ENCODE measurements at places on chromosomes 4 and X. TPM values are rescaled to one million over a fixed set of nuclear protein-coding genes. Genes with fewer than 3 reads are reported as not detected.

The TCEAL9 gene
- 103 TPM for total RNA-seq

The PCSK1N gene
- 50.9 TPM for total RNA-seq

The TCEAL2 gene
- not detected for total RNA-seq

The GABRG1 gene
- not detected for total RNA-seq

The SATL1 gene
- total RNA-seq = not detected

The NXF3 gene
- 0.08 TPM for total RNA-seq

The SSX2 gene
- total RNA-seq = not detected

The LSM6 gene
- total RNA-seq = 43.7 TPM

The IL2 gene
- total RNA-seq = not detected
